T-helper 17 cell (primary cell): ENCODE measurements at places on chromosomes 1 and 21.

- DNase-seq = no peak
Observed at GRCh38 chr1:150152772-150153456, 3.2 kb downstream of the PLEKHO1 start.

DNA sequence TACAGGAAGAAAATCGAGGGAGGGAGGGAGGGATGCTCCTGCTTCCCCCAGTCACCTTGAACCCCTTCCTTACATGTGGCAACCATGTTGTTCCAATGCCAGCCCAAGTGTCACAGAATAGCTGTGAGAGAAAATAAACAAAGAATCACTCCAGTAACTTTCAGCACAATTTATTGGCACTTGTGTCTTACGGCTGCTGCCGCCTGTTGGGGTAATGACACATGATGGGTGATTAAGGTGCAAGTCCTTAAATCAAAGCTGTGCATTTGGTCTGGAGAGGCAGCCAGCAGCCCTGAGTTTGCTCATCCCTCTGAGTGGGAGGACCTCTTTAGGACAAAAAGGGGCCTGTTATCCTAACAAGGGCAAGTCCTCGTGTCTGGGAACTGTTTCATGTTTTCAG lies 377.7 kb downstream of the PCP4 start:
- DNase-seq = no peak

- no peak for DNase-seq
Observed at GRCh38 chr1:80582980-80583379, 1217.8 kb upstream of the ADGRL2 start.

GRCh38 chr1:226107471-226108460 lies 45.2 kb downstream of the H3-3A start:
- no peak for DNase-seq

DNA sequence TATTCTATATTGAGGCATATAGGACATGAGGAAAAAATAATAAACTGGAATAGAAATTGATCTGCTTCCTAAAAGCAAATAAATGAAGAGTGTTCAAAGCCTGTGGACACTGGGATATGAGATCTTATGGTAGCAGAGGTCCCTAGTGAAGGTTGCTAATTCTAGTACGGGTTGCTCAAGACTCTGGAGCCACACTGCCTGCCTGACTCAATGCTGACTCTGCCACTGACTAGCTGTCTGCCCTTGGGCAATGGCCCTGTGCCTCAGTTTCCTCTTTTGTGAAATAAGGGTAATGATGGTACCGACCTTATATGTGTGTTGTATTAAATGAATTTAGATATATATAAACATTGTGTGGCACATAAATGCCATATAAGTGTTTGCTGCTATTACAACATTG lies 59.0 kb upstream of the C1orf53 start:
- no peak for DNase-seq

GRCh38 chr1:229437443-229437842 lies 3.5 kb upstream of the ACTA1 start:
- DNase-seq = no peak

GRCh38 chr1:235940285-235940684 lies 73.6 kb upstream of the LYST start:
- DNase-seq = no peak

- DNase-seq = no peak
Observed at GRCh38 chr1:203354246-203354645, 3.3 kb upstream of the FMOD start.

DNA sequence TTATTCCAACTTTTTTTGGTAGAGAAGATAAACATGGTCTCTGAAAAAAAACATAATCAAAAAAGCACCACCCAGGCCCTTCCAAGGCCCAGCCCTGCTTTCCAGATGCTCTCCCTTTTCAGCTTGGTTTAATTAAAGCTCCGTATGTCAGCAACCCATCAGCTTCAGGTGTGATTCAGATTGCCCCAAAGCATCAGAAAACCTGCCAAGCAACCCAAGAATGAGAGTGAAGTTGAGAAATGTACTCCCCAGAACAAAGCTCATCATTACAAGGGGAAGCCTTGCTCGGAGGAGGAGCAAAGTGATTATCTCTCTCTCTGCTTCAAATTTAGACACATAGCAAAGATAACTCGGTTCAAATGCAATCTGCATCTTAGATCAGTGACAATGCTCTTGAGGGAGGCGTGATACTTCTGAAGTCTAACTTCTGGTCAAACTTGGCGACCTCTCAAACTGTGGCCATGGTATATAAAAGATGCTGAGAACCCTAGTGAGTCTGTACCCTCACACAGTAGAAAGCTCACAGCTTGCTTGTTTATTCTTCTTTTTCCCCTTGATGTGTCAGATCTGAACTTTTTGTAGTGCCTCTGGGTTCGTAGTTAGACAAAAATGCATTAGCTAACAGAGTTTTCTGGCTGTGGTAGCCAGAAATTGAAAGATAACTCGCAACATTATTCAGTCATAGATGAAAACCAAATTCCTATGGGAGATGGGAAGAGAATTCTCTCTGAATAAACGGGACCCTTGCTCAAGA lies 63.3 kb upstream of the ZC3H11B start:
- DNase-seq = no peak

DNA sequence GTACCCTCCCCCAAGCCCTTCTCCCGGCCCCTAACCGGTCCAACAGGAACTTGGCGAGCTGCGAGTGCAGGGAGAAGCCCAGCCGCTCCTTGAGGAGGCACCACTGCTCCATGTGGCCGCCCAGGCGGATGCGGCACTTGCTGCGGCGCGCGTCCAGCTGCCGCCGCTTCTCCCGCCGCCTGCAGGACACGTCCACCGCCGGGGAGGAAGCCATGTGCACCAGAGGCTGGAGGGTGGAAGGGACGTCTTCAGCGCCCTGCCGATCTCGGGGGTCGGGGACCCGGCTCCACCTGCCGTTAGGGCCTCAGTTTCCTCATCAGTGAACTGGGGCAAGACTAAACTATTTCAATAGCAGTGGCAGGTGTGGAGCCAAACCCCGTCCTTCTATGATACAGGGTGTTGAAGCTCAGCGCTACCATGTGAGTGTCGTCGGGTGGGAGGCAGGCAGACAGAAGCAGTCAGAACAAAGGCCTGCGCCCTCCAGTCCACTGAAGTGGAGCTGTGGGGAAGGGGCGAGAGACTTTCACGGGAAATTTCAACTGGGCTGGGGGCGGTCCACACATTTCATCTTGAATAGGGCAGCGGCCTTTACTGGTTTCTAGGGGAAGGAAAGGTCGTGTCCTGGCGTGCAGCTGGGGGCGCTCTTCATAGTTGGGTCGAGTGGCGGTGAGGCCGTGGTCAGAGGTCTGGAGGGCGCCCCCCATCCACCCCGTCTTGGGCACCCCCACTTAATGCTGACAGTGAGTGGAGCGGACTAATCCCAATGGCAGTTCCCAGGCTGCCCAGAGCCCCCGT lies 592 bp downstream of the ZNF692 start:
- no peak for DNase-seq

DNA sequence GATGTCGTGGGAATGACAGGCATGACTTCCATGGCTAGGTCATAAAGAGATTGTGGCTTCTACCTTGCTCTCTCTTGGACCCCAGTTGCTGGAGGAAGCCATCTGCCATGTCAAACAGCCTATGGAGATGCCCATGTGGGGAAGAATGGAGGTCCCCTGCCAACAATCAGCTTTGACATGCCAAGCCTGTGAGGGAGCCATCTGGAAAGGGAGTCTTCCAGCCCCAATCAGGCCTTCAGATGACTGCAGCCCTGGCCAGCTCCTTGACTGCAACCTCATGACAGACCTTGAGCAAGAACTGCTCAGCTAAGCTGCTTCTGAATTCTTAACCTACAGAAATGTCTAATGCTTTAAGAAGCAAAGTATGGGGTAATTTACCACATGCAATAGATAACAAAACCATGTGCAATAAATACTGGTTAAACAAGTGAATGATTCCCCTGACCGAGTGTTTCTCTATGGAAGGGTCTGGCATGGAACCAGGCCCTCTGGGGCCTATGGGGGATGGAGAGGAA lies 187.1 kb downstream of the HIVEP3 start:
- no peak for DNase-seq

DNA sequence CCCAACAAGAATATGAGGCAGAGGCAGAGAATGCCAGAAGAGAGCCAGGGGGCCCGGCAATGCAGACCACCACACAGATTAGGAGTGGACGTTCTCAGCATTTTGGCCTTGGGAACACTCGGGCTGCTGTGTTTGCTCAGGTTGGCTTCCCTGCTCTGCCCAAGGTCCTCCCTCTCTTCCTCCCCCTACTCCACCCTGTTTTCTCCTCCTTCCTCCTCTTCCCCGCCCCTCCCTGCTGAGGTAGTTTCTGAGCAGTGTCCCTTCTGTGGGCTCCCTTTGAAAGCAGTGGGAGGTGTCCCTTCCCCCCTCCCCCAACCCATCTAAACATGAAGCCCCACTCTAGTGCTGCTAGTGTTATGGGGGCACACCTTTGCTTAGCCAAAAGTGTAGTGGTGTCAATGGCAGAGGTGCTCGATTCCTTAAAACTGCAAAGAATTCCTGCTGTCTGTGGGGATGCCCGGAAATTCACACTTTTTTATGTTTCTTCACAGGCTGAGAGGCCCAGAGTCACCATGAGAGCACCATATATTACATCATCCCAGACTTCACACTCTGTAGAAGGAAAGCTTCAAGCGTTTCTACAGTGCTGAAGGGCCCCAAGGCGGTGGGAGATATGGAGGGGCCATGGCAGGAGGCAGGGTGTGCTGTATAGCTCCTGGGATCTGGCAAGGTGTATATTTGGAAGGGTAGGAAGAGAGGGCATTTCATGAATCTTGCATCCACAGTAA lies at the start of gene HHIPL2:
Gene HHIPL2, minus strand, starts transcription at position 161 of the 728 bp plus-strand sequence. Its CDS starts 60 bp downstream, at position 101.
- DNase-seq = no peak

DNA sequence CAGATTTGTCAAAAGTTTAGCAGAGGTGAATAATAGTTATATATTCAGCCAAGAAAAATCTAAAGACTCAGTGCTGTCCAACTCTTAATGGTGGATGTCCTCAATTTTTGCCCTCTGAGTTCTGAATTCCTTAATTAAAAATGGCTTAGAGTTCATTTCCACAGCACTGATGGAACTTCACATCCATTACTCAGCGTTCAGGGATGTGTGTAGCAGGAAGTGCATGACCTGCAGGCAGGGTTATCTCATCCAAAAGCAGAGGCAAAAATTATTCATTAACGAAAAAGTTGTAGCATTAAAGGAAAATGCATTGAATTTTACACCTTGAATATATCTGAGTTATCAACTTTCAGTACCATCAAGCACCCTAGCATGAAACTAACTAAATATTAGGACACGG lies 96.7 kb downstream of the ZP4 start:
- DNase-seq = no peak

DNA sequence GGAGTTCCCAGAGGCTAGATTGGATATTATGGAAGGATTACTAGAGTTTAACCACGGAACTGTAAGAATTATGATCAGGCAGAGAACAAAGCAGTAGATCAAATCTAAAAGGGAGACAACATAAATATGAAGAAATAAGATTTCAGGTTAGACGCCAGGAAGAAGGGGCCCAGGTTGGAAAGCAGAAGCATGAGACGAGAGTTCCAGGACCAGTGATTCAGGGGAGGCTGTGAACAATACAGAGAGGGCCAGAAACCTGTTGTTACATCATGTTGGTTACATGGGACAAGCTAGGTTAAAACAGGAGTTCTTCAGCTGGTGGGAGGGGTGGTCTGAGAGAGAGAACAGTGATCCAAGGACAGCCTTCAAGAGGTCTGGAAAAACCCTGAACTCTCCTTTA lies 128.4 kb upstream of the MROH9 start:
- DNase-seq = no peak

GRCh38 chr21:46153247-46154154 lies 1.9 kb downstream of the FTCD start:
- no peak for DNase-seq

DNA sequence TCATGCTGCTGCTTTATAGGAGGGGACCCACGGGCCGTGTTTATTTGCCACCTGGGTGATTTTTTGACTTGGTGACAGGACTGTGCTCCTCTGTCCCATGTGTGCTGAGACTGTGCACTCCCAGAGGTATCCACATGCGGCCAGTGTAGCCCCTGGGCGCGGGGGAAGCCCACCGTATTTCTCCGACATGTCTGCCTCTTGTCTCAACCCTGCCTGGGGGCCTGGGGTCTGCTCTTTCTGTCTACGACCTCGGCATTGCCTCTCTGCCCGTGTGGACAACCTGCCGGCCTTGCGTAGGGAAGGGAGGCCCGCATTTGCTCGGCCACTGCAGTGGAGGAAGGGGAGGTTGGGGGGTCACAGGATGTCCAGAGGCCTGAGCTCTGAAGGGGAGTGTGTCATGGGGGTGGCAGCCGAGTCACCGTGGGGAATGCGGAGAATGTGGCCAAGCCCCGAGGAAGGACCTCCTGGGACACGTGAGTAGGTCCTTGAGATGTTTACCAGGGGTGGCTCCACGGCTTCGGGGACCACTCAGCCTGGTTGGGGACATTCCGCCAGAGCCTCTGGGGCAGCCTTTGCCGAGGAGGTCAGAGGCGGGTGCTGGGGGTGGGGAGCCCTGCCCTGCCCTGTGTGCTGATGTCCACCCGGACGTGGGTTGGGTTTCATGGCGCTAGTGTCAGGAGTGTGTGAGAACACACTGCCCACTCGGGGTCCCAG lies 11.0 kb downstream of the PRKCZ start:
- no peak for DNase-seq

DNA sequence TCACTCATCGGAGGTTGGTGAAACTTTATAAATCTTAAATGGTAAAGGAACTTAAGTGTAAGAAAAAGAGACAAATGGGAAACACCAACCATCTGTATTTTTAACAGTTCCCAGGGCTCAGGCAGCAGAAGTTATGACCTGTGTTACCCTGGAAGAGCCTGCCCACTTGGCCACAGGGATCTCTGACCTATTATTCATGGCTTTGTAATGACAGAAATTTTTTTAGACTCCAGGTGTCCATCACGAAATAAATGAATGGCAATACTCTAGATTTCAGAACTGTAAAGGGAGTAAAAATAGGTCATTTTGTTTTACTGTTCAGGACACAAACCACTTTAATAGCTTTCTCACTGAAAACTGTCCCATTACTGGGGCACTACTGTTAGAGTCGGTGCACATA lies 389.8 kb downstream of the VAV3 start:
- no peak for DNase-seq

- DNase-seq = no peak
Observed at GRCh38 chr1:43354936-43355335, 3.8 kb upstream of the CDC20 start.

DNA sequence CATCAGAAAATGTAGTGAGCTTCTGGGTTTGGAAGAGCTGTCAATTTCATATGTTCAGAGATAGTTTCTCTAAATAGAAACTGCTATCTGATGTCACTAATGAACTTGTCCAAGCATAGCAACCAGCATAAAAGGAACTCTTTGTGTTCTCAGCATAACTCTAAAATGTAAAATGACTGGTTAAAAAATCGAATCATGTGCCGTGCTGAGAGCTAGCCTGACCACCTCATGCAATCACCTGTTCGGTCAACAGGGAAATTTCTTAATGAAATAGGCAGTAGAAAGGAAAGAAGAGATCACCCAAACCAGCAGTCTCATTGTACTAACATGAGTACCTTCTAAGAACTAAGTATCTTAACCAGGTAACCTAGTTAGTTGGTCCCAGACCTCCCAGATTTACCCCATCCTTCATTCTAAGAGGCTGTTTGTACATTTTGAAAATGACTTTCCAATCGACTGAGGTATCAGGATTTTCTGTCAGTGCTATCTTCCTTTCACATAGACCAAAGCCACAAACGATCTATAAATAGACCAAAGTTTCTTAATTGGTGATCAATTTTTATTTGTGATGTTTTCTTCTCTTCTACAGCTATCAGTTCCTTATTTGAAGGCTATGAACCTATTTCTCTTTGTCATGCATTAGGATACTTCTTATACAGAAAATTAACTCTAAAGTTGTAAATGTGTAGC lies 147.3 kb downstream of the TLR5 start:
- DNase-seq = no peak
